ENCODE measurements at places on chromosomes 1 and 21.

GRCh38 chr1:150072959-150073358 lies 5.4 kb downstream of the VPS45 start:
- DNase-seq, result no peak

DNA sequence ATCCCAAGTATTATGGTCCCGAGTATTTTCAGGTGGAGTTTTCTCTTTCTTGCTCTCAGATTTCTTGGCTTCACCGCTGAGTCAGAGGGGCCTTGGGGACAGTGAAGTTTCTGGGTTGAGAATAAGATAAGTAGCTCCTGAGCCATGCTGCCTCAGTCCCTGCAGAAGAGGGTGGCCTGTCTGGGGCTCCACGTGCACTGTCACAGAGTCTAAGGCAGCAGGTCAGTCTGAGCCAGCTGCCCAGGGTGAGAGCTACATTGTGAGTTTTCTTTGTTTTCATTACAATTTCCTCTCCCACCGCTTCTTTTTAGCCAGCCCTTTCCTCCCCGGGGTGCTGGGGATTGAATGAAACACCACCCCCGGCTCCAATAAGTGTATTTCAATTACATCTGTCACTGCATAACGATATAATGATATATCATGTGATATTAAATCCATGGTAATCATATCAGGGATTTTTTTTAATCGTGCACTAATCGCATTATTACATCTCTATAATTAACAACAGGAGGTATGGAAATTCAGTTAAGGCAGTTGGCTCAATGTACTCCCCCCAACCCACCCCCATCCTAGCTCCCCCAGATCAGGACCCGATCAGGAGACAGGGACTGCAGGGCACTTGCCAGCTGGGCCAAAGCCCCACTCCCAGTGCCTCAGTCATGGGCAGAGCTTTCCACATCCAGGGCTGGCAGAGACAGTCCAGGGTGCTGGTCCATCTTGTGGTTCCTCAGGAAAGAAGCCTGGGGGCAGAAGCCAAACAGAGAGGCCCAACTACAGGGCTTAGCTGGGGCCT lies 43.7 kb downstream of the DMAP1 start:
- no peak for DNase-seq

DNA sequence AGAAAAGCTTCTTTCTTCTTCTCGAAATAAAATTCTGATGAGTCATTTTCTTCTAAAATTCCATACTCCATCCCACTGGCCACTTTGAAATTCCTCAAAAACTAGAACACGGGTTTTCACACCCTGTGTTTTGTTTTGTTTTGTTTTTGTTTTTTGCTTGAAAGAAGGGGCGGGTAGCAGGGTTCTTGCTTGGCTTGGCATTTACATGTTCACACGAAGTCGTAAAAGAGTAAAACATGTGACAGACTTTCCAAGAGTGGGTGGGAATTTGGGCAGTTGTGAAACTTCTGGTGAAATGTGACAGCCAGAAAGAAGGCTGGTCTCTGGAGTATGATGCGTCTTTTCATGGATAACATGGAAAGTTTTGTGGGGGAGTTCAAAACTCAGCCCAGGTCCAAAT lies 47.1 kb upstream of the FMN2 start:
- DNase-seq, result no peak

GRCh38 chr1:206674745-206675175 lies 9.9 kb upstream of the MAPKAPK2 start:
- DNase-seq, result no peak

- no peak for DNase-seq
Measured at GRCh38 chr1:107549152-107549810, 408.4 kb downstream of the NTNG1 start.

DNA sequence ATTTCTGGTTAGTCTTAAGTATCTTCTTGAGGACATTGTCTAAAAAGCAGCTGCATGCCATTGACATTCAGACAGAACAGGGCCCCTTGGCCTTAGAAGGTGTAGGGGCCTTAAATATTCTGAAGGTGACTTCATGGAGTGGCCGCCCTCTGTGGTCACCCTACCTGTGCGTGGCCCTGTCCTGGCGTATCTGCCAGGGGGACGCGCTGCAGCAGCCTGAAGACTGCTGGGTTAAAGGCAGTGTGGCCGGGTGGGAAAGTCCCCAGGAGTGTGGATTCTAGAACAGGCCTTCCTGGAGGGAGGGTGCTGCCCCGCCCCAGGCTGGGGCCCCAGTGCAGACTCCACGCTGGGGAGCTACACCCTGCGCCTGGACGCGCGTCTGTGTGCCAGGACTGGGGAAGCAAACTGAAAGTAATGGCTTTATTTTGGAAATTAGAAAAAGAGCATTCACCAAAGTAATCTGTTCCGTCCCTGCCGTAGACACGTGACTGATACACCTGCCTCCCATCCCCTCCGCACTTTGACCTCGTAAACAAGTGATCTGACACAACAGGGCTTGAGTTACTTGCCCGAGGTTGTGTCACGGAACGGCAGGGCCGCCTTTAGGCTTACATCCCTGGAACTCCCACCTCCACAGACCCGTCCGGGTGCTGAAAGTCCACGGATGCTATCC lies 1.8 kb downstream of the AGPAT3 start:
- DNase-seq, result no peak

GRCh38 chr21:41011098-41011731 lies 156.7 kb upstream of the BACE2 start:
- DNase-seq, result no peak

DNA sequence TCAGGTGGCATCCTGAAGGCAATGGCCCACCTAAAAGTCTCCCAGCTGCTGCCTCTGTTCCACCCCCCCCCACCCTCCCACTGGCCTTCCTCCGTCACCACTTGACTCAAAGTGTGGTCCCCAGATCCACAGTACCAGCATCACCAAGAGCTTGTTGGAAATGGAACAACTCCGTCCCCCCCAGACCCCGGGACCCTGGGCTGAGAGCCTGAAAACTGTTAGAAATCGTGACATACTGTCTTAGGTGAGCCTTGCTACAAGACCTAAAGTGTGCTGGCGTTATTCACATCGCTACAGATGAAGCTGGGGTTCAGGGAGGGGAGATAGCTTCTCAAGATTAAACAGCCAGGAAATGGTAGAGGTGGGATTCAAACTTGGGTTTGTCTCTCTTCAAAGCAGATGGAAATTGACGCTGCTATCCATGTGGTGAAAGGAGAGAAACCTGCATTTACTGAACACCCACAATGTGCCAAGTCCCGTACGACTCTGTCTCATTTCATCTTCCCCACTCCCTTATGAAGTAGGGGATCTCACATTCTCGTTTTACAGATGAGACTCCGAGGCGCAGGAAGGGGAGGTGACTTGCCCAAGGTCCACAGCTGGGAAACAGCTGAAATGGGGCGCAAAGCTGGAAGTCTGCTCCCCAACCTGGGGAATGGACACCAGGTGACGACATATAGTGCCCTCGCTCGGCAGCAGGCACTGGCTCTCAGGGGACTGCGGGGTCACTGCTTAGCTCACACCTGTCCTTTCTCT lies 52.8 kb upstream of the IFFO2 start:
- DNase-seq, result no peak

DNA sequence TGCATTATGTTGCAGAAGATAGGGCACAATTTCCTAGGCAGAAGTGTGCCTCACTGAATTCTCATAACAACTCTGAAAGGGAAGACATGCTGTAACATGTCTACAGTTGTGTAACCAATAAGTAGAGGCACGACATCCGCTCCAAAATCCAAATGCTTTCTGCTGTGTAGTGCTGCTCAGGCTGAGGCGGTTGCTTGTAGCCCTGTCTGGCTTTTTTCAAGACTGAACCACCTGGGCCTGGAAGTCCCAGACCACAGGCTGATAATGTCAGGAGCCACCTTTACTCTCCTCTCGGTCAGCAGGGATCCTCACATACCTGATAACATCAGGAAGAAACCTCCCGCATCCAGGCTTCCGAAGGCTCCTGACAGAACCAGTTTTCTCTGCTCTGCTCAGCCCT lies 10.9 kb downstream of the AKNAD1 start:
- no peak for DNase-seq

DNA sequence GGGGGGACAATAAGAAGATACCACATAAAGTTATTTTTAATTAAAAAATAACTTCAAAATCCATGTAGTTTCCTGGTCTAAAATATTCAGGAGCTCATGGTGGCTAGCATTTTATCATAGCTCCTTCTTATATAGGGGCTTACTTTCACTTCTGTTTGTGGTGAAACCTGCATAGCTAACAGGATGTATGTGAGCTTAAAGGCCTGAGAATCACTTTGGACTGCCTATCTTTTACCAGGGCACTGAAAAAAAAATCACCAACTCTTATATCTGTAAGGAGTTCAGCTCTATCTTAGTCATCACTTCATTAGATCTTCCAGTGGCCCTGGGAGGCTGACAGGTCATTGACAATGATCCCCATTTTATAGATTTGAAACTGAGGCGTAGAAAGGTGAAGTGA lies 21.3 kb downstream of the UROD start:
- DNase-seq, result no peak

DNA sequence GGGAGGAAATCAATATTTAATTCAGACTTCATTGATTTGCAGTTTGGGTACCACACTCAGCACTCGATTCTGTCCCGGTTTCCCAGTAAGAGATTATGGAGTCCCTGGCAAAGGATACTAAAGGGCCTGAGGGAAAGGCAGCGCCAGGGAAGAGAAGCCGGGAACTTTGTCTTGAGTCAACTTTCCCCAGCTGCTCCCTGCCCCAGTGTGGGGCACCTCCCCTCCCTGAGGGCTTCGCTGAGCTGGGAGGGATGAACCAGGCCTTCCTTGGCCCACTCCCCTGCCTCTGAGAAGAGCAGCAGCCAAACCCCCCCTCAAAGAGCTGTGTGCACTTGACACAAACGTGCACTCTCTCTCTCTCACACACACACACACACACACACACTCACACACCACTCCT lies 32.6 kb downstream of the OPTC start:
- no peak for DNase-seq

DNA sequence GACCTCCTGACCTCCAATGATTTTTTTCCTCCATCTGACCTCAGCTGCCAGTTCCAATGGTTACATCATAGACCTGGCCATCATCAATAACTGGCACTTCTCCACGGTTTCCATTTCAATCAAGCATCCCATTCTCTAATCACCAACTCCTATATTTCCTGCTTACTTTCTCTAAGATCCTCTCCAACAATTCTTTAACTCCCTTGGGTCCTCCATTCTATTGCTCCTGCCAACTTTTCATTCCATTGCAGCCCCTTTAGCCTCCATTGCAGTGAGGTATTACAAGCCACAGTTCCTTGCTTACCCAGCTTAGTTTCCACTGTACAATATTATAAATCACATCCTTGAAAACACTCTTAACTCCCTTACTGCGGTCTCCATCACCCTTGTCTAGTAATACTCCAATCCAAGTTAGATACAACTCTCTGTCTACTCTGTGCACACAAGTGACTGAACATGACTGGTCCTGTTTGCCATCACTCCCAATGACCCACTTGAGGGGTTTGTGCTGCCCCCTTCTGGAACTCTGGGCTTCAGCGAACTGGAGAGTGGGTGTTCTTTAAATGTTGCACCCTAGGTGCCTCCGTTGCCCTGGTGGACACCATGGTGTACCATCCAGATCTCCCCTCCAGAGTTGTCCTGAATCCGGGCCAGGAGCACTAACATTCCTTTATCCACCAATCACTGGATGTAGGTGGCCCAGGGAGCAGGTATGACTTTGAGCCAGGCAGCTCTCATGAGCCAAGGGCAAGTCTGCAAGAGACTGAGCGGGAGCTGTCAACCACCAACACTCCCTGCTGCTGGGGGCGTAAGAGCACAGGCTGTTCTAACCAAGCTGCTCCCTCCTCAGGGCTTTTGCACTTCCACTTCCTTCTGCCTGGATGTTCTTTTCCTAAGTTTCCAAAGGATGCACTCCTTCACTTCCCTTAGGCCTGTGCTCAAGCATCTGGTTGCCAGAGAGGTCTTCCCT lies 3.7 kb upstream of the FNDC7 start:
- peak; percentile 9 for DNase-seq

DNA sequence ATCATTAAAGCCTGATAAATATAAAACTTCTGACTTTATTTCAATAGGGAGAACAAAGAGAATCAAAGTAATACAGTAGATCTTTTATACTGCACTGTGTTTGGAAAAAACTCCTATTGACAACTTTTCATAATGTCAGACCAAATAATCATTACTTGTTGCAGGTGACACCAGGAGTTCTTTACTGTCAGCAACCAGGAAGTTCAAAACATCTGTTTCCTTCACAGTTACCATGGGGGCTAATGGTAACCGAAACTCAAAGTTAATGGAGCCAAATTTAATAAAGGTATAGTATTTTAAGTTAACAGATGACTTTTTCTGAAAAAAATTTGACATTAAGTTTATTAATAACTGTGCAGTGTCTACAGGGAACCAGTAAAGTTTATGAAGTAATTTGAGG lies 10.6 kb downstream of the EFCAB7 start:
- DNase-seq, result no peak

Measured in GDM1 (cell line).